ENCODE measurements at places on chromosomes 6 and 20.

DNA sequence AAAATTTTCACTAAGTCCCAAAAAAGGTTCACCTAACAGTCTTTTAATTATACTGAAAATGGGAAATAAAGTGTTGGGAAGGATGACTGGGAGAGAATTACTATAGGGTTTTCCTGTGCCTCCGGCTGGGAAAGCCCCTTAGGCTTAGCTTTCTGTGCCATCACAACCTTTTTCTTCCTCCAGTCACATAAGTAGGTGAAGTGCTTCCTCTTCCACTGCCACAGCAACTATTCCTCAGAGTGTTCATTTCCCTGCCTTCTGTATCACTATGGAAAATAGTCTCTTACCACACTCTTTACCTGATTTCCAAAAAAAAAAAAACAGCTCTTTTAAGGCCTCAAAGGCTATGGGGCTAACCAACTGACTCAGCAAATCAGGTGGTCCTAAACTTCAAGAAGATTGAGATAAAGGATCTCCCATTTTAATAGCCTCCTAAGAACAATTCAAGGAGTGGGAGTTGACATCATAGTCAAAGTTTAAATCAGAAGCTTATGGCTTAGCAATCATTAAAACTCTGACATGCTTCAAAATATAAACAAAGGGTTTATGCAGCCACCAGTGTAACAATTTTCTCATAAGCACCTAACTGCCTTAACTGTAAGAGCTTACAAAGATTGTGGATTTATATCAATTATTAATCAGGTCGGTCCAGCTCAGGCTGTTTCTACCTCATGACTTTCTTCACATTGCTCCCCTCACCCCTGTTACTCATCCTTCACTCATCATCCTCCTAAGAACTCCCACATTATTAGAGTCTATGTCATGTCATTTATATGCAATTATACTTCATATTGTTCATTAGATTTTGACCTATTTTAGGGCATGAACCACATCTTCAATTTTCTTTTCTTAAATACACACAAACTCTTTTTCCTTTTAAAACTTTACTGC is 95.3 kb downstream of the RNGTT start:
- no peak for DNase-seq

DNA sequence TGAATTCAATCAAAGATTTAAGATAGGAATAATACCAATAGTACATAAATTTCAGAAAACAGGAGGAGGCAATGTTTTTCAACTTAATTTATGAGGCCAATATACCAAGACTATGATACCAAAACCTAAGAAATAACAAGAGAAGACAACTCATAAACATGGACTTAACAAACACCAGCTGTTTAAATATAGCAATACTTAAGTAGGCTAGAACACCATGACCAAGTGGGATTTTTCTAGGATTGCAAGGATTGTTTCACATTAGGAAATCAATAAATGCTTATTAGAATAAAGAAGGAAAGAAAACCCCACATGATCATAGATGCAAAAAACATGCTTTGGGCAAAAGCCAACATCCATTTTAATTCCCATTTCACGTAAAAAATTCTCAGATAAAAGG is 355.1 kb downstream of the EPM2A start:
- DNase-seq: no peak

DNA sequence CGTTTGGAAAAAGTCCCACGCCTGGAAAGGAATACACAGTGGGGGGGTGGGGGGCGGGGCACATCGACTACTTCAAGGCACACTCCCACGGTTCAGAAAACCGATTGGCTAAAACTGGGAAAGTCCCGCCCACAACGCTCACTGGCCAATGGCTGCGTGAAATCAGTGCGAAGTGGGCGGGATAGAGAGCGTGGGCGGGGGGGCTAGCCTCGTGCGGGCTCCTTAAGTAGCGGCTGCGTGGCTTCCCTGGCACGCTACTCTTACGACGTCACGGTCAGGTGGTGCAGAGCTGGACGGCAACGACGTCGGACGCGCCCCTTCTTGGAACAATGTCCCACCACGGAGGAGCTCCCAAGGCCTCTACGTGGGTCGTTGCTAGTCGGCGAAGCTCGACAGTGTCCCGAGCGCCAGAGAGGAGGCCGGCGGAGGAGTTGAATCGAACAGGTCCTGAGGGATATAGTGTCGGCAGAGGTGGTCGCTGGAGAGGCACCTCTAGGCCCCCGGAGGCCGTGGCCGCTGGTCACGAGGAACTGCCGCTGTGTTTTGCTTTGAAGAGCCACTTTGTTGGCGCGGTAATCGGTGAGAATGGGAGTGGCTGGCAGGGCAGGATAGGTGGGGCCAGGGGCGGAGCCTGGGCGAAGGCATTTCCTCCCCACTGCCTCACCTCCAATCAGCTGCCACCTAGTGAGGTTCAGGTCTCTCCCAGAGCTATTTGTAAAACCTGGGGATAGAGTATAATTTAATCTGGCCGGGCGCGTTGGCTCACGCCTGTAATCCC is at the start of gene DDX43:
DDX43 (plus strand) TSS at position 252 of the 778 bp plus-strand sequence; CDS start at position 330, 78 bp downstream.
- peak; percentile 37 for DNase-seq

GRCh38 chr20:14820771-14821170 is 483.4 kb upstream of the FLRT3 start:
- DNase-seq: no peak

DNA sequence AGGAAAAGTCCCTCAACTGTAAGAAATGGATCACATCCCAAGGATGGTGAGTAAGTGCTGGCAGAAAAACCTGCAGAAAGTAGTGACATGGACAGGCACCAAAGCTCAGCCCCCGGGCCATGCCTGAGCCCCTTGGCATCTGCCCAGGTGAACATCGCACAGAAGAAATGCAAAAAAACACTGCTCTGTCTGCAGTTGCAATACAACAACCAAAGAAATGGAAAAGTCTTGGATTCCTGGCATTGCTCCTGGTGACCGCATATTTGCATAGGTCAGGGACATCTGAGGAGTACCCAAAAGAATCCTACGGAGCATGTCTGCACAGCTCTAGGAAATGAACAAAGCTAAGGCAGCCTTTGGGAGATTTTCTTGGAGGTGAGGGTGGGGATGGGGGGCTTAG is 63.1 kb upstream of the PTPRT start:
- DNase-seq: no peak

DNA sequence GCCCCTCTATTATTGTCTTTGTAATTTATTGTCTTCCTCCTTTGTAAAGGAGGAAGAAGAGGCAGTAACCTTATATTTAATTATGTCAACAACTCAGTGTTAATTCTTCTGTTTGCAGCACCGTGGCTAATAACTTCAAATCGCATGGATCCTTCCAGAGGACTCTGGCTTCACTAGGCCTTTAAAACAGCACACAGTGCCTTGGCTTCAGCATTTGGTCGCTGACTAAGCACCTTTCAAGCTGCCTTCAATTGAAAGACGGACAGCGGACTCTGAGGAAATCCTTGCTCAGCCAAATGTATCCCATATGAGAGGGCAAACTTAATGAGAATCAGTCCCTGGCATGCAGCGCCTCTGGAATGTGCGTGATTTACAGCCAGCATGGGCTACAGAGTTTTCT is 64.2 kb downstream of the SGK1 start:
- no peak for DNase-seq

- no peak for DNase-seq
Measured at GRCh38 chr6:134730013-134730412, 219.9 kb downstream of the ALDH8A1 start.

DNA sequence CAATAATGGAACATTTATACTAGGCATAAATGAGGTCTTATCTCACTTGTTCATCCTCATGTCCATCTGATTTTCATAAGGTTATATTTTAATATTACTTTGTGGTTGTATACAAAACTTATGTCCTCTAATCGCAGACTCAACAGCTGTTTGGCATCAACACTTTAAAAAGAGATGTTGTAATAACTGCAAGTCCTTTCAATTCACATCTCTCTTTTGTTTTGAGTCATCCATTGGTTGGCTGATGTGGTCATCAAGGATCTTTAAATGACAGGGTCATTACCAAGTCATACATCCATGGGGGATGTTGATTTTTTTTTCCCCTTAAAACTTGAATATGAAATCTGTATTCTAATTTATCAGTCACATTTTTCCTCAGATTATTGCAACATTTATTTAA is 299.4 kb upstream of the NRSN1 start:
- DNase-seq: no peak

GRCh38 chr6:41449399-41450245 is 96.6 kb upstream of the FOXP4 start:
- DNase-seq: no peak

DNA sequence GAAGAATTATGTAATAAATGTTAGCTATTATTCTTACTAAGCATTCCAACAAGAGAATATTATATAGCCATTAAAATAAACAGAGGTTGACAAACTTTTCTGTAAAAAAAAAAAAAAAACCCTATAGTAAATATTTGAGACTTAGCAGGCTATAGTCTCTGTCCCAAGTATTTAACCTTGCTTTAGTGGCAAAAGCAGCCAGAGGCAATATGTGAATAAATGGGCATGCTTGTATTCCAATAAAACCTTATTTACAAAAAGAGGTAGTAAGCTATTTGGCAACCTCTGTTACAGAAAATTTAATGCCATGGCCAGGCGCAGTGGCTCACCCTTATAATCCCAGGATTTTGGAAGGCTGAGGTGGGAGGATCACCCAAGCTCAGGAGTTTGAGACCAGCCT is 14.6 kb downstream of the CDK5RAP1 start:
- DNase-seq: no peak

- DNase-seq: no peak
Measured at GRCh38 chr6:98525860-98526259, 308.5 kb upstream of the POU3F2 start.

GRCh38 chr6:39279539-39279938 is 34.7 kb downstream of the KCNK17 start:
- no peak for DNase-seq
